ENCODE measurements at places on chromosomes 16 and 17.

DNA sequence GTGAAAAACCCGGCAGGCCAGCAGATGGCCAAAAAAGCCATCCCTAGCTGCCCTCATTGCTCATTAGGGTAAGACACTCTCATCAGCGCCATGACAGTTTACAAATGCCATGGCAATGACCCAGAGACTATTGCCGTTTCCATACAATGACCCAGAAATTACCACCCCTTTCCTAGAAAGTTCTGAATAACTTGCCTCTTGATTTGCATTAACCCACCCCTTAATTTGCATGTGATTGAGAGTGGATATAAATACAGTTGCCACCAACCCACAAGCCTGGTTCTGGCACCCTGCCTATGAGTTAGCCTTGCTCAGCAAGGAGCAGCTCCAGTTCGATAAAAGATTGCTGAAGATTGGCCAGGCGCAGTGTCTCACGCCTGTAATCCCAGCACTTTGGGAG, 16.1 kb upstream of the C16orf54 start:
- no peak for DNase-seq

- no peak for DNase-seq
Observed at GRCh38 chr17:81867991-81868673, 3.0 kb downstream of the ARHGDIA start.

GRCh38 chr17:78979780-78980623, at the start of gene LGALS3BP:
TSS of gene LGALS3BP (minus strand) at chr17:78979923. CDS start at chr17:78977191, 2,732 bp downstream.
- DNase-seq: peak; percentile 80

DNA sequence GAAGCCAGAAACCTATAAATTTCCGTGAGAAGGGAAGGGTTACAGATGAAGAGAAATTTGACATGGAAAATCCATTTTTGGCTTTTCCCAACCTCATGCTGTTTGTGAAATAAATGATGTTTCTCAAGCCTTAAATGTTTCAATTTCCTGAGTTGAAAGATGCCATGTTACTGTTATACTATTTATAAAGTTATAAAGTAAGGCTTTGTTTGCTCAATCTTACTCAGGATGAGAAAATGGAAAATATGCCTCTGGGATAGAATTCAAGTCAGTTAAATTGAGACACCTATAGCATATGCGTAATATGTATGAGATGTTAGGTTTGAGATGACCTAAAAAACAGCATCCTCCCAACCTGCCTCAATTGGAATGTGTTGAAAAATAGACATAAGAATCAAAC, 19.9 kb upstream of the FAM20A start:
- no peak for DNase-seq

GRCh38 chr17:62562656-62563055, 64.8 kb upstream of the MRC2 start:
- DNase-seq: peak; percentile 75

DNA sequence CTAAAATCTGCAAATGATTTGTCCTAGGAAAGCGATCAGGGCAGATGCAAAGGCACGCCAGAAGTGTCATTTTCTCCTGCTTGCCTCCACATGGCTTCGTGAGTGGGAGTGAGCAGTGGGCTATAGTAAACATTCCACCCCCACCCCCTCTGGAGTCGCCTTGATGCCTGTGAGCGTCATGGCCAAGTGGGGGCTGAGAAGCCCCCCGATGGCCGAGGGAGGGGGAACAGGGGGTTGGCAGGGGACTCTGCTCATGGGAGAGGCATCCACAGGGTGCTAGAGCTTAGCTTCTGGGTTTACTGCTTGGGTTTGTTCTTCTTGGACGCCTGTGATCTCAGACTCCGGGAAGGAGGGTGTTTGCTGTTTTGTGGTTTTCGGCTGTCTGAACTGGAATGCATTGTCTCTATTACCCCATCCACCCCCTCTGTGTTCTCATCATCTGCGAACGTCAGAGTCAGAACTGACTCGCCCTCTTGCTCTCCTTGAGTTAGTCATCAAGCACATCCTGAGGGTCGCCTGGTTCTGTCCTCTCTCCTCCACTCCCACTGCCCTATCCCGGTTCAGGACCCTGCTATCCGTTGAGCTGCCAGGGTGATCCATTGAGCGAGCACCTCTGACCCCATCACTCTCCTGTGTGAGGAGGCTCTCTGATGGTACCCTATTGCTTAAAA, 15.4 kb downstream of the TNS4 start:
- DNase-seq: peak; percentile 99

GRCh38 chr17:69335058-69335457, 8.1 kb upstream of the ABCA5 start:
- peak; percentile 42 for DNase-seq

- DNase-seq: no peak
Observed at GRCh38 chr16:89270666-89271345, 53.3 kb downstream of the ZNF778 start.

DNA sequence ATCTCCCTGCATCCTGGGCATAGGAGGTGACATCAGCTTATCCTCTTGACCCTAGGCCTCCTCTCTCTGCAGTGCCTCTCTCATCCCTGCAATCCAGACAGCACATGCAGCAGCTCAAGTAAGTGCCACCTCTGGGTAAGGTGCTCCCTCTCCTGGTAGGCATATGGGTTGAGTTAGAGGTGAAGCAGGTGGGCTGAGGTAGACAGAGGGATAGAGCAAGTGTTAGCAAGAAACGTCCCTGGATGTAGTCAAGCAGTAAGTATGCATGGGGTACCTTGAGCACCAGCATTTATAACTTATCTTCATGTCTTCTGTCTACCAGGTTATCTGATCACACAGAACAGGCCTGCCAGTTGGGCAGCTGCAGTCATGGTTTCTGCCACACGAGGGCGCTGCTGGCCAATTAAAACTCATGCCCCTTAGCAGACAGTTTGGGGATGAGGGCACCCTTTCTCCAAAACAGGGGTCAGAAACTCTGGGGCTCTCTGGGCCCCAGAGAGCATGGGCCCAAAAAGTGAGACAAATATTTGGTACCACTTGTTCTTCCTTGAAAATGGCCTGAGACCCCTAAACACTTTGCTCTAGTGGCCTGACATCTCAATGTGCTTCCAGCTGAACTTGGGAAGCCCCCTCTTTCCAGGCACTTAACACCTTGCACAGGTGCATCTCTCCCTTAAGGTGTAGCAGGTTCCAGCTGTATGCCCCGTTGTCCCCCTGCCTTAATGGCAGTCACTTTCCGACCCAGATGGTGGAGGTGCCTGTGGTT, 59.8 kb downstream of the NEUROD2 start:
- DNase-seq: peak; percentile 32

DNA sequence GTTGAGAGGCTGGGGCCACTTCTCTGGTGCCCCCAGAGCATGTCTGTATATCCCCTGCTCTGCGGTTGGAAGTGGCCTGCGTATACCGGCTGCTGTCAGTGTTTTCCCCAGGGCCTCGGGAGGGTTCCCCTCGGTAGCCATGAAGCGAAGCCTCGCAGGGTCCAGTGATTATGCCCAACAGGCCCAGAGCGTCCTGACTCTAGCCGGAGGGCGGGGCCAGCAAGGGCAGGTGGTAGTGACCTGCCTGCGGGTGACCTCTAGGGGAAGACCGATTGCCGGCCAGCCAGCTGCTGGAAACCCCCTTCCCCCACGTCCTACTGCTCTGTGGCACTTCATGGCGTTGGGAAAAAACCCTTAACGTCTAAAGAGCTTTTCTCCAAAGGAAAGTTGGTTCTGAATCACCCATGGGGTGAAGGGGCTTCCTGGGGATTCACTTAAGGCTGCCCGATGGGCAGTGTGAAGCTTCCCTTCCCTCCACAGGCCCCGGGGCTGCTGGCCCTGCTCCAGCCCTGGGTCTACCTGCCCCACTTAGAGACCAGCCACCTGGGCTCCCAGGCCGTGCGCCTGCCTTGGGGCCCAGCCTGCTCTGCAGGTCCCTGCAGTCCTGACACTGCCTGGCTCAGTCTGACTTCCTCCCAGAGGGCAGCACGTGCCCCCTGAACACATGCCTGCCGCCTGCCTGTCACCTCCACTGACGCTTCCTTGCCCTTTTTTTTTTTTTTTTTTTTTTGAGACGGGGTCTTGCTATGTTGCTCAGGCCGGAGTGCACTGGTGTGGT, 72.8 kb downstream of the SOCS1 start:
- DNase-seq: no peak

DNA sequence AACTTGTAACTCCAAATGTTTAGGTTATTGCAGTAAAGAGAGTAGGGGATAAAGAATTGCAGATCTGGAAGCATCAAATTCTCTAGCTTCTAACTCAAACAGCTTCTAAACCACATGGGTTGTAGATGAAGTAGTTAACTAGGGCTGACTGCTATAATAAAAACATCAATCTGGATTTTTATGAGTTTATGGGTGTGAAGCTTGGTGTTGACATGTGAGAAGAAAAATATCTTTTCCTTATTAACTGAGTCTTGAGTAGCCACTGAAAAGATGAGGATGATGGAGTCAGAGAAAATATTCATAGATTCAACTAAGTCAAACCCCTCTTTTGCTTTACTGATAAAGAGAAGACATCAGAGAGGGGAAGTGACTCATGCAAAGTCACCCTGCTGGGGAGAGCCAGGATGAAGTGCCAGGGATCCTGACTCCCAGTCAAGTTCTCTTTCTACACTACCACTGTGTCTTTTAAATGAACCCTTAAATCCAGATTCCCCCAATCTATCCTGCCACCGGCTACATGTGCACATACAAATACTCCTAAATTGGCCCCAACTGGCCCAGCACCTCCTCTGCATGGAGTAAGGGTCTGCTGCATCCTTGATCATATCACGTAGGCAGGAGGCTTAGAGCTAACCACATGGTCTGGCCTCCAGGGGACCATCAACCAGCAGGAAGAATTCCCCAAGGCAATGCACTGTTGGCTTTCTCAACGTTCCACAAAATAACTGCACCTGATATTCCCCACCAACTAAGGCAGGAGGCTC, 264.0 kb upstream of the CCL2 start:
- DNase-seq: no peak

DNA sequence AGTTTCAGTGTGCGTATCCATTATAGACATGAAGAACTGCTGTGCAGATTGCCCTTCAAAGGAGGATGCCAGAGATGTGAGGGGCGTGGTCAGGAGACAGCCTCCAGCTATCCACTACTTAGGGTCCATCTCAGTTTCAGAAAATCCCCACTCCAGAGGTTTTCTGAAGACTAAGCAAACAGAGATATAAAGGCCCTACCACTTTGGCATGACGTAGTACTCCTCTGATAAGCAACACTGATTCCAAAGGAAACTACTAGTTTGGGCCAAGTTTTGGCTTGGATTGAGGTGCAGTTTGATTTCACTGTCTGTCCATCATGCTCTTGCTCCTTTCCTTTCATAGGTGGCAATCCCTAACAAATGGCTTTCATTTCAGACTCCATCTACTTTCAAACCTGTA, 228.7 kb downstream of the CDH8 start:
- DNase-seq: no peak

GRCh38 chr17:7846765-7847661, 7.9 kb upstream of the TMEM88 start:
- no peak for DNase-seq

- DNase-seq: peak; percentile 65
Observed at GRCh38 chr17:43907998-43908721, 824 bp upstream of the MPP2 start.

DNA sequence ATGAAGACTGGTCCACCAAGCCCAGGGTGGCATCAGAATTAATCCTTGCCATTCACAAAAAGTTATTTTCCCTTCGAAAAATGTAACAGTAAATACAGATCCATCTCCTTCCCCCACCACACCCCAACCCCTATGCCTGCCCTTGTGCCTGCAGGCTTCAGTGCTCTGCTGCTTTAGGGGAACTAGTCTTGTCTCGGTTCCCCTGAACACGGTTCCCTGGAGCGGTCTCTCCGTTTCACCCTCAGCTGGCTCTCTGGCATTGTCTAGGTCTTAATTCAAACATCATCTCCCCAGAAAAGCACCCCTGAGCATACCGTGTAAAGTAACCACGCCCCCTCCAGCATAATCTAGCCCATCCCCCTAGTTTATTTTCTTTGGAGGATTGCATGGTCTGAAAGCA, 25.8 kb downstream of the EMP2 start:
- no peak for DNase-seq

GRCh38 chr17:72387487-72387886, 266.7 kb downstream of the SOX9 start:
- DNase-seq: peak; percentile 91

GRCh38 chr17:50944054-50944901, 78.1 kb upstream of the TOB1 start:
- DNase-seq: no peak

DNA sequence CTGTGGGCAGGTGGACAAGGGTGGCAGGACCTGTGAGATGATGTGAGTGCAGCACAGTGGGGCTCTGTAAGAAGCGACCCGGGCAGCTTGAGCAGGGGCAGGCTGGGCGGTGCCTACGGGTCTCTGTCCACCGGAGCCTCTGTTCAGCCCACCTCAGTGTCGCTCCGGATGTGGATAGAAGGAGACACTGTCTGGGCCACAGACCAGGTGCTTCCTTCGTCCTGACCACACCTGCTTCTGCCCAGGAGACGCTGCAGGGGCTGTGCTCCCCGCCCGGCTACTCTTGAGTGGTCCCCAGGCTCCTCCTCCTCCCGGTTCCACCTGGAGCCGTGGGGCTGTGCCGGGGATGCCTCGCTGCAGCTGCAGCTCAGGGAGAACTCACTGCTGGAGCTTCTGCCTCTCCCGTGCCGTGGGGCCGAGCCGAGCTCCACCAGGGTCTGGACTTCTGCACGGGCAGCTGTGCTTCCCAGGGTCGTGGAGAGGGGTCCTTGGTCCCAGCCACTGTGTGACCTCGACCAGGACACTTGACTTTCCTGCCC, 21.5 kb downstream of the METRNL start:
- DNase-seq: no peak

GRCh38 chr17:43453331-43453812, 30.4 kb upstream of the DHX8 start:
- DNase-seq: no peak

- DNase-seq: peak; percentile 82
Observed at GRCh38 chr16:88924834-88925539, 52.0 kb downstream of the CBFA2T3 start.

DNA sequence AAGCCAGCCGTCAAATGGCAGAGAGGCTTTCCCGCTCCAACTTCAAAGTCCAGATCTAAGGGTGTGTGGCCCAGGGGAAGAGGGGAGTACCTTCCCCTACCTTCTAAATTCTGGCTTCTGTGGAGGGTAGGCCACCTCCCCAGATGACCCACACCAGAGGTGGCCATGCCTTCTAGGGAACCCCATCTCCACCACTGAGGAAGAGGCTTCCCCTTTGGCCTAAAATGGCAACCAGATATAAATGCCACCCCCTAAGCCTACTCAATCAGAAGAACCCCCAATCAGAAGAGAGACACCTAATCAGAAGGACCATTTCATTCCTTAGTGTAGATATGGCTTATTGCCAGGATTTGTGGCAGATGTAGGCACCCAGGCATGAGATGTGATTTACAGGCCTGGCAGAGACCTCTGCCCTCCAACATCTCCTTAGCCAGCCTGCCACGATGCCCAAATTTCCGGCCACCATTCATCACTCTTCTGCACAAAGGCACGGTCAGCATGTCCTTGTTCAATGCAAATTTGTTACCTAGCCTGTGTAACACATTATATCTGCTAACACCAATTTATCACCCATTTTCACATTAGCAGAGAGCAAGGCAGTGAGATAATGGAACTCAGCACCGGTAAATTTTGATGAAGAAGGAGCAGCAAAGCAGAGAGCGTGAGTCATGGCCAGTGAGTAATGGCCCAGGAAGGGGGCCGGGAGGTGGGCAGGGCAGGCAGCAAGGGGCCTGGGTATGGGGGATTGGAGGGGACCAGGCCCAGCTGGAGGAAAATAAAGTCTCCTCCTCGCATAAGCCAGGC, 1.2 kb upstream of the MGAT5B start:
- DNase-seq: peak; percentile 68

GRCh38 chr17:78168903-78169793, 767 bp downstream of the SYNGR2 start:
- DNase-seq: peak; percentile 33

GRCh38 chr17:11300738-11301137, 59.7 kb downstream of the SHISA6 start:
- no peak for DNase-seq

Measured in astrocyte of the spinal cord (primary cell).